Astrocyte of the hippocampus (primary cell): ENCODE measurements at places on chromosomes 7 and 10.

GRCh38 chr10:112949143-112949823 lies 764 bp upstream of the TCF7L2 start:
- DNase-seq, result no peak

- peak; percentile 56 for DNase-seq
These were observed 285.7 kb downstream of the FGFR2 start for GRCh38 chr10:121312587-121312986.

DNA sequence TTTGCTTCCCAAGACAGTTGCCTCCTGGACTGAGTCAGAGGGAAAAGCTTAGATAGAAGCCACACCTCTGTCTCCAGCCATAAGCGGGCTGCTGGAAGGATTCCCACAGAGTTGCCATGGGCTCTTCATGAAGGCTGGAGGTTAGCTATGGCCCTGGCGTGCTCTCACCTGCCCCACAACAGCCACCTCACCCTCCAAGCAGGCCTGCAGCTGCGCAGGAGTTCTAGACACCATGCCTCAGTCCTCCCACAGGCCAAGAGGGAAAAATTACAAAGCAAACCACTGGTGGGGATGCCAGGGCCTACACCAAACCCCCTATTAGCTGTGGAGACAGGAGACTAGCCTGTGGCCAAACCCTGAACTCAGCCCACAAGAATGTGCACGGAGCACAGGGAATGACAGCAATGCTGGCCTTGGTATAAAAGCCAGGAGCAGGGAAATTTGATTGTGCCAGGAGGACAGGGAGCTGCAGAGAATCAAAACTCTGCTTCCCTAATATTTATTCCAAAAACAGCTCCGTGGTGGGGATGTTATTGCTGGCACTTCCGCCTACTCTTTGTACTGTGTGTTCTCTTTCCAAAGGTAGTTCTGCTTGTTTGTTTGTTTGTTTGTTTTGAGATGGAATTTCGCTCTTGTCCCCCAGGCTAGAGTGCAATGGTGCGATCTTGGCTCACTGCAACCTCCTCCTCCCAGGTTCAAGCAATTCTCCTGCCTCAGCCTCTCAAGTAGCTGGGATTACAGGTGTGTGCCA lies 60.3 kb upstream of the STK17A start:
- DNase-seq, result peak; percentile 96

- DNase-seq, result no peak
These were observed 54.5 kb downstream of the FRMD4A start for GRCh38 chr10:14276210-14276609.

DNA sequence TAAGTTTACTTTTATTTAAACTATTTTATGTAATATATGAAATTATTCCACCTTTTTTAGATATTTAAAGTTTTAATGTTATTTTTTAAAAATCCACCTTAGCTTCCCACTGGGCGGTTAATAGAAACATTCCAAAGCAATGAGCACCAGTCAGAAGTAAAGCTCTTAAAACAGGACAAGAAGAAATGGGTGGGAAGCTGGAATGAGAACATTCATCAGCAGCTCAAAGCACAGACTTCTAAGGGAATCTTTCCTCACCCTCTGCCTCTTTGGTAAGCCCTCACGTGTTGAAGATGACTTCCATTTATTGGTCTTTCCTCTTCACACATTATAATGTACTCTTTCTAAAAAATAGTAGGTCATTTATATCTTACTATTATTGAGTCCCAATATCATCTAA lies 3.1 kb downstream of the AGMO start:
- DNase-seq, result peak; percentile 29

DNA sequence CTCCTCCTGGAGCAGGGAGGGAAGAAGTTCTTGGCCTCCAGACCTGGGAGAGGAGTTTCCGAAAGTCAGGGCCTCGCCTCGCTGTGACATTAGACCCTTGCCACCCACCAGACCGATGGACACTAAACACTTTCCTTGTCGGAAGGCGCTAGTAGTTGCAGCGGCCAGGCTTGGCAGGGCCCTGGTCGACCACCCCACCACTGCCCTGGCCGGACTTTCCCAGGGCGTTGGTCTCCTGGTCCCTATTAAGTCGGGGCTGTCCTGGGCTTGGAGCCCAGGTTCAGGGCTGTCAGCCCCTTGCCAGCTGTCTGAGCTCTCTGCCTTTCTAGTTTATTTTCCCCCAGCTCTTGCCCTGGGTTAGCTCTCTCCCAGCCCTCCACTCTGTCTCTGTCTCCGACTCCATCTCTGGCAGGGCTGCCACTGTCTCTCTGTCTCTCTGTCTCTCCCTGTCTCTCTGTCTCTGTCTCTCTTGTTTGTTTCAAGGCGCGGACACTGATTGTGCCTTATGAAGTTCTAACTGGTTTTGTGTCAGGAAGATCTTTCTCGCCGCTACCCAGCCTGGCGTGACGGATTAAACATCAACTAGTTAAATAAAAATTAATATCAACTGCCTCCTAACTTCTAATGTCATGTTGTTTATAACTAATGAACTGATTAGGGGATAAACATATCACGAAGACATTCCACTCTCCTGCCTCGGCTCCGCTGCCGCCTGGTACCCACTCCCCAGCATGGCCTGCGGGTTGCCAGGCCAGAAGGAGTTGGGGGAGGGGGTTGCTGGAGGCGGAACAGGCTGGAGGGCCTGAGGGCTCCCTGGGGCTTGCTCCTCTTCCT lies 13.8 kb upstream of the PAX2 start:
- DNase-seq, result no peak

DNA sequence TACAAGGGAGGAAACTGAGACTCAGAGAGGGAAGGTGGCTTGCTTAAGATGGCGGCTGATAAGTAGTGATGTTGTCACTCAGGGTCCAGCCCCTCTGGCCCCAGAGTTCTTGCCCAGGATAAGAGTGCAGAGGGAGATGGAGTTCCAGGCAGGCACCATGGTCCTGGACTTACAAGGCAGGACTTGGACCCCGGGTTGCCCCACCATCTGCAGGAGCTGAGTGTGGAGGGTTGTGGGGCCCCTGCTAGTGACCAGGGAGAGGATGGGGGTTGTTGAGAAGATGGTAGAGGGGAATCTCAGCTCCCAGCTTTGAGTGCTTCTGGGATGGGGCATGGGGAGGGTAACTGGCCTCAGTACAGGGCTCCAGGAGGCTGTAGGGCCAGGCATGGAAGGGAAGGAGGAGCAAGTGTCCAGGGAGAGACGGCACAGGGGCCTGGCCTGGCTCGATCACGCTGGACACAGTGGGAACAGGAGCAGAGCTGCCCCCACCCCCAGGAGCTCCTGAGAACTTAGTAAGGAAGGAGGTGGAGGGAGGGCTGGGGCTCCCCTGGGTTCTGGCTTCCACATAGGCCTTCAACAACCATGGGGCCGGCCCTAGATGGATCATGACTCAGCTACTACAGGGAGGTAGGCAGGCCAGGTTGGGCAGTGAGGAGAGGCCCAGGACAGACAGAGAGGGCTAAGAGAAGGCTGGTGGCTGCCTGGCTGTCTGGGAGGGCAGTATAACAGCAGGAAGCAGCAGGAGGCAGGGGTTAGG lies 28.2 kb downstream of the PPIF start:
- DNase-seq, result peak; percentile 61

DNA sequence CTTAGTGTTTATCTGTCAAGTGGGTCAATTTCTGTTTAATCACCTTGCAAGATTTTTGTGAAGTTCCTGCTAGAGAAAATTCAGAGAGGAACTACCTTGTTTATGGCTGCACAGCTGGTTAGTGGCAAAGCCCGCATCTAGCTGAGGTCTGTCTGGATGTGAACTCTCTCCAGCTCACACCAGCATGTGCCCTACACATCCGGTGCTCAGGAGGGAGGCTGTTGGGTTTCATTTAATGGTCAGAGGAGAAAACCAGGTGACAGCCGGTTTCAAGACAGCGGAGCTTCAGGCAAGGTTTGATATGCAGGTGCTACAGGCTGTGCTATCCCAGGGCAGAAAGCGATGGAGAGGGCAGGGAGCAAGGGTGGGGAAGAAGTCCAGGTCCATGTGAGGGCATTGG lies 351.1 kb downstream of the ACTR3B start:
- no peak for DNase-seq
